Kidney epithelial cell (primary cell): ENCODE measurements at places on chromosomes 7 and 10. TPM values are rescaled to one million over a fixed set of nuclear protein-coding genes. Genes with fewer than 3 reads are reported as not detected.

The GALNT17 gene
- 3.3 and 5.0 TPM in 2 replicates for total RNA-seq

The SPAM1 gene
- total RNA-seq: not detected in 2 replicates

The KCP gene
- 1.3 and 1.4 TPM in 2 replicates for total RNA-seq

The FOXI2 gene
- total RNA-seq: 0.21 and 0.34 TPM in 2 replicates

The VSTM2A gene
- total RNA-seq: not detected in 2 replicates

The SPDYE18 gene
- 0.08 TPM in 1 of 2 replicates, not detected in the other for total RNA-seq

The NACAD gene
- 4.9 and 6.9 TPM in 2 replicates for total RNA-seq

The GPR85 gene
- 0.42 TPM in 1 of 2 replicates, not detected in the other for total RNA-seq
